ENCODE measurements at places on chromosomes 5 and 9. TPM values are rescaled to one million over a fixed set of nuclear protein-coding genes. Genes with fewer than 3 reads are reported as not detected.

DNA sequence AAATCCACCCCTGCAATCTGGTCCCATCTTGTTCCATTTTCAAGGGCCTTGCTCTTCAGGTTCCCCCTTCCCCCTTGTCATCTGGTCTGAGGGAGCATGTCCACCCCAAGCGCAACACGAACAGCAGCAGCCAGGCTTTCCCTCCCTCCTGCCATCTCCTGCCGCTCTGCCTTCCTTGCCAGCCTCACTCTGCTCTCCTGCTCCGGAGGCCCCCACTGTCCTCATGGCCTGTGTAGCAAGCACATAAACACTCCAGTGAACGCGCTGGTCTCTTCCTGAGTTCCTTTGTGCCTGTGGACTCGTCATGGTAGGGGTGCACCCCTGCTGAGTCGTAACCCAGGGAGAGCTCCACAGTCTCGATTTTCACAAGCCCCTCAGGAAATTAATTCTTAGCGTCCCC is 29.9 kb downstream of the TENT4A start:
- DNase-seq = no peak

- DNase-seq = no peak
Measured at GRCh38 chr9:83651558-83651957, 28.6 kb downstream of the IDNK start.

Gene ZFP37
- total RNA-seq = 1.3 TPM

DNA sequence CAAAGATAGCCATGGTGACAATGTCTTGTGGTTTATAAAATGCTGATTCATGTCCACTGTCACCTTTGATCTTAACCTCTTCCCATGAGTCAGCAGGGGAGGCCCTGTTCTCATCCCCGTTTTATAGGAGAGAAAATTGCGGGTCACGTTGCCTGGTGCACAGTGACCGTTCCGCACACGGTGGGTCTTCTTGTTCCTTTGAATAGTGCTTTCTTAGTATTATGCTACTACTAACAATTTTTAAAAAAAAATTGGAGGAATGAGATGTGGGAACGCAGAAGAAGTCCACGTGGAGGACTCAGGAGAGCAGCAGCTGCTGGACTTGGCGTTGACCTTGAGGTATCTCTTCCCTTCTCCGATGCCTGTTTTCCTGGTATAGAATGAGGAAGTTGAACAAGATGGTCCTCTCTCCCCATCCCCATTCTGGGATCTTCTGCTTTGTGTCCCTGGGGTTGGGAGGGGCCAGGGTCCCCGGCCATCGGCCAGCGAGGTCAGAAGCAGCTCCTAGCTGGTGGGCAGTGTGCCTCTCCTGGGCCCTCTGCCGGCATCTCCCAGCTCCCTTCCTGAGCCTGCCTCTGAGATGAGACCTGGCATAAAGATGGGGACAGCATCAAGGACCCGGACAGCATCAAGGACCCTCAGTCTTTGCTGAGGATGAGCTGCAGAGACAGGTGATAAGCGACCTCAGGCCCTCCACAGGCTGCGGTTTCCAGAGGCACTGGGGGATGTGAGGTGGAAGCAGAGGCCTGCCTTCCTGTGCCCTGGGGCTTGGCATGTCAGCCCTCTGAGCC is 143.9 kb downstream of the C9orf50 start:
- DNase-seq = no peak

Gene KIF12
- total RNA-seq = 52.3 TPM

GRCh38 chr5:105554568-105555169 is 1992.1 kb upstream of the NUDT12 start:
- DNase-seq = no peak

Gene PRR7
- 25.2 TPM for total RNA-seq

- no peak for DNase-seq
Measured at GRCh38 chr5:171537070-171537849, 117.8 kb downstream of the FGF18 start.

DNA sequence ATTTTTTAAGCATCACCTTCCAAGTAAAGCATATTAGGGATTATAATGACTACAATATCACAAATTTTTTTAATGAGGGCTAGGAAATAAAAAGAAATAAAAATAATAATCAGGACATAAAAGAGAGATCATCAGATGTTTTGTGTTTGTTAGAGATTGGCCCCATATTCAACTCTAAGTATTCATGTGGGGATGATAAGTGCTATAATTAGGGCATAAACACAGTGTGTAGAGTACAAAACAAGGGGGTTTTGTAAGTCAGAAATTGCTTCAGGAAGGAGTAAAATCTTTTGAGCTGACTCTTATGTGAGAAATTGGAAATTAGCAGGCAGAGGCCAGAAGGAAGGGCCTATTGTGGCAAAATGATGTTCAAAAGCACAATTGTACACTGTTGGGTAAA is 127.3 kb downstream of the STARD4 start:
- no peak for DNase-seq

Gene MYO10
- 101 TPM for total RNA-seq

GRCh38 chr5:17180864-17181723 is 36.3 kb upstream of the BASP1 start:
- no peak for DNase-seq

Gene PIK3R1
- total RNA-seq = 74.8 TPM

Gene LCN9
- total RNA-seq = not detected

DNA sequence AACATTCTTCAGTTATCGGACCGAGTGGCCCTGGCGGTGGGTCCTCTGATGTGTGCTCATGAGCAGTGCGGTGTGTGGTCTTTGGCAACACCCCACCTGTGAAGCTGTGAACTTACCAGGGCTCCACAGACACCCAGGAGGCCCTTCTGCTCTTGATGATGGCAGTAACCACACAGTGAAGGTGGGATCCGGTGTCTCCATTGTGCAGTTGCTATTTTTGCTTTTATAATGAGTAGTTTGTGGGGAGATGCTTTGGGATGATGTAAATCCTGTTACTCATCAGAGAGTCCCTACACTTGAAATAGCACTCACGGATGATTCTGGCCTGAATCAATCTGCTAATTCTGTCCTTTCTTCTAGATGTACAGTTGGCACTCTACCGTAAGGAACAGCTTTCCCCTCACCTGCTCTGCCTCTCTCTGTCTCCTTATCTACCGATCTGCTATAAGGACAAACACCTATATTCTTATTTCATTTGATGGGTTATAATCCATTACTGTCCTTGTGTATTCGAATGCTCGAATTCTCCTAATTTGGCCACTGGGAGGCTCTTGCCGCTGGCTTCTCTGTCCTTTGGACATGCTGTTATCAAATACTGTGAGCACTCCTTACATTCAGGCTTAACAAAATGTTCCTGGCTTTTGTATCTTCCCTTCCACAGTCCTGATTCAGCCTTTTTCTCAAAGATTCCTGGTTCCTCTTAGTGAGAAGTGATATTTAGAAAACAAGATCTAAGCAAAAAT is 20.2 kb downstream of the ATPSCKMT start:
- DNase-seq = no peak

Gene MZB1
- total RNA-seq = 0.24 TPM

Gene PTGES
- total RNA-seq = 6.3 TPM

Gene ALDH1A1
- 17.7 TPM for total RNA-seq

Gene NR2F1
- 25.1 TPM for total RNA-seq

- DNase-seq = no peak
Measured at GRCh38 chr5:36537724-36538123, 68.7 kb upstream of the SLC1A3 start.

- no peak for DNase-seq
Measured at GRCh38 chr5:32003981-32004380, 170.1 kb downstream of the GOLPH3 start.

DNA sequence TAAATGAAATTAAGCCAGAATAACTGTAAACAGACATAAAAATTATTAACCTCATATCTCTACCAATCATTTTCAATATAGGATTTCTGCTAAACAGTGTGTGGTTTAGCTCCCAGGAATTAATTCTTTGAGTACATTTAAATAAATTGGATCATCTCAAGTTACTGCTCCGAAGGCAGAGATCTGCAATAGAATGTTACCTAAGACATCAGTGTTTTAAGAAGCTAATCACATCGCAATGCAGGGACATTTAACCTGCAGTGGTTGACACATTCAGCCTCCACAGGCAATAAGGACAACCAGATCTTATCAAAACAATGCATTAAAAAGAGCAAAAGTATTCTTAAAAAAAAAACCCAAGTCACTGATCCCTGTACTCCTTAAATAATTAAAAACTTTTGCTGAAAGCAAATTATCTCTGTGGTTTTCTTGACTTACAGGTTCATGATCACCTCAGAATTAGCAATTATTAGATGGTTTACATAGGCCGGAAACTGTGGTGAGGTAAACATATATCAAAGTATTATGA is 45.7 kb downstream of the PRDM6 start:
- DNase-seq = no peak

DNA sequence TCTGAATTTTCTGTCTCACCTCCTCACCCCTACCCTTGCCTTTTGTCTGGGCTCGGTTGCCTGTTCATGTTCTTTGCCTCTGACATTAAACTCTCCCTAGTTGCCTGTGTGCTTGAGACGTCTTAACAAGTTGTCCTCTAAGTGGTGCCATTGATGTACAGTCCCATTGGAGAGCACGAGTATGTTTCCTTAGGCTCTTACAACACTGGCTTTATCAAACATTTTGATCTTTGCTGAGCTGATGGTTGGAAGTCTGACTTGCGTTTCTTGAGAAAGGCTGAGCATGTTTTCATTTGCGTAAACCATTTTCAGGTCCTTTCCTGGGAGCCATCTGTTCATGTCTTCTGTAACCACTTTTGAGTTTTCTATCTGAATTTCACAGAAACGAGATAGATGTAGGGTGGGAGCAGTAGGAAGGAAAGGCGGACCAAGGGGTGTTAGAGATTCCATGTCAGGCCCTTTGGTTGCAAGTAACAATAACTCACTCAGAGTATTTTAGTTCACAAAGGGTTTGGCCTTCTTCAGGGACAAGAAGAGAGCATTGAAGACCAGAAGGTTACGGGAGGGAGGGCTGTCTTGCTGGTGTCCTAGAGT is 35.4 kb downstream of the OTULIN start:
- no peak for DNase-seq

DNA sequence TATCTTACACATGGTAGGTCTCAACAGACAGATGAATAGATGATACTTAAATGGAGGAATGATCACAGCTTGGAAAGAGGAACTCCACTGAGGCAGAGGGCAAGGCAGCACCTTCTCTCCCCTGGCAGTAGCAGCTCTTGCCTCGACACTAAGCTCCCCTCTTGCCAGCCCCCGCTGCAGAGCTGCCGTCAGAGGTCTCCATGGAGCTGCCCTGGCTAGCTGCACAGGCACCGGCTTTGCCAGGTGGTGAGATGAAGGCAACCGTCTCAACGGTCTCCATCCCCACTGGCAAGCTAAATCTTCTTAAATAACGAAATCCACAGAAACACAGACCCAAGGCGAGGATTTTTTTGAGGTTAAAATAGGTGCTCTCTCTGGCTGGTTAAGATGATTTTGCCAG is 81.2 kb downstream of the CRB2 start:
- DNase-seq = no peak

Gene KCNV2
- total RNA-seq = not detected

DNA sequence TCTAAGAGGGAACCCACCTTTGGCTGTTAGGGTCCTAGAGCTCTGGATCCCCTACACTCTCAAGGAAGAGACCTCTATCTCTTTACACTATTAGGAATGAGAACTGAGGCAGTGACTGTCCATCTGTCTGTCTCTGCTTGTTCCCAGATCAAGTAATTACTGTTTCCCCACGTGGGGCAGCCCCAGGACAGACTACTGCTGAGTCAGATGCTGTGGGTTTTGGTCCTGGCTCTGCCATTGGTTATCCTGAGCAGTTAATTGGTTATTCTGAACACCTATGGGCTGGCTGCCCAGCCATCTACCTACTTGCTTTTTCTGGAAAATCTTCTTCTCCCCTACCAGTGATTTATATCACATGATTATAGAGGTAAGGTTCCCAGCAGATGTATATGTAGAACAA is 33.3 kb downstream of the FBXO10 start:
- DNase-seq = no peak

DNA sequence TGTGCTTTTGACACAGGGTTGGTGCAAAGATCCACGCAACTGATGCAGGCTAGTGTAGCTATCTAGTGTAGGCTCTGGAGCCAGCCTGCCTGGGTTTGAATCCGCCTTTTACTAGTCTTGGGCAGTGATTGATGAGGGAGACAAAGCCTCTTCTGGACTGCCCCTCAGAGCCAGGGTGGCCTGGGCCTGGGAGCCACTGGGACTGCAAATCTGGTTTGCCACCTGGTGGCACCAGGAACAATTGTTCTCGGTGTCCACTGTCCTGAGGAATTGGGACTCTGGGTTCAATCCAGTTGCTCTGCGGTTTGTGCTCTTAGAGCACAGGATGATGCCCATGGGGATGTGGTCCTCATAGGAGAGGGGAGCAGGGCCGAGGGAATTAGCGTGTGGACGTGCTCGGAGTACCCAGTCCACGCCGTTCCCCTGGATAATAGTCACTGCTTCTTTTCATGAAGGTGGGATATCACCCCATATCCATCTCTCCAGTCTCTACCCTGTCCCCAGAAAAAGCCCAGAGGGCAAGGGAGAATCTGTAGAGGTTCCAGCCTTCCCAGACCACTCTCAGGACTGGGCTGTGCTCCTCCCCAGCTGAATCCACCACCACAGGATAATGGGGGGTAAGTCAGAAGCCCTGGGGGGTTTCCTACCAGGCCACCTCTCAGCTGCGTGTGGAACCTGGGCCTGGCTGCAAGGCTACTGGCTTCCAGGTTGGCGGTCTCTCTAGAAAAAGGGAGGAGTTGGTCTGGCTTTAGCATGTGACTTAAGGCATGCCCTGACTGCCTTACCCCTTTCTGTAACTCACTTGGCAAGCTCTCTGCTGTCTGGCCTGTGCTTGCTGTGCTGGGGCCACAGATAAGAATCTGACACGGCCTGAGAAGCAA is 1.9 kb downstream of the B4GALT7 start:
- peak; percentile 41 for DNase-seq

DNA sequence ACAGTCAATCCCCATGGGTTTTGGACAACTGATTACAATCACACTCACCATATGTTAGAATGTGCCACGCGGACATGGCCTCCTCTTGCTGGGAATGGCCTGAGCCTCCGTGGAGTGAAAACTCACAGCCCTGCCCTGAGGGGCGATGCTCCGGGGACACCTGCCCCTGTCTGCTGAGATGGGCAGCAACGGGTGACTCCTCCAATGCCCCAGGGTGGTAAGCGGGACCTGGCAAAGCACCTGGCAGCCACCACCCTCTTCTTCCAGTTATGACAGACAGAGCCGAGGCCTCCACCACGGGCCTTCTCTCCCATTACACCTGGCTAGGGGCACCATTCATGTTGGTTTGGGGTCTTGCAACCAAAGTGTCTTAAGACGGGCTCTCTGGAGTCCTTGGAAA is 94.9 kb upstream of the COL5A1 start:
- DNase-seq = no peak

DNA sequence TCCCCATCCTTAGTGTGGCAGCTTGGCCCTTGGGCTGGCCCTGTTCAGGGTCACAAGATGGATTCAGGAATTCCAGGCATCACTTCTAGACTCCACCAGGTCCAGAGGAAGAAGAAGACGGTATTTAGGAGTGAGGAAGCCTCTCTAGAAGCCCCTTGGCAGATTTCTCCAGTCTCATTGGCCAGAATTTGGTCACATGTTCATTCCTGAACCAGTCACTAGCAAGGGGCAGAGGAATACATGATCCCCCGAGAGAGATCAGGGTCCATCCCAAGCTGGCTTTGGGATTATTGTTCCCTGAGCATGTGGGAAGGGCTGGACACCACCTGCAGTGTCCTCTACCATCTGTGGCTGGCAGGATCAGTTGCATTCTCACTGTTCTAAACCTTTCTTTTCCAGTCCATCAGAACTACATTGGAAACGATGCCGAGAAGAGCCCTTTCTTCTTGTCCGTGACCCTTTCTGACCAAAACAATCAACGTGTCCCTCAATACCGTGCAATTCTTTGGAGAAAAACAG is 48.5 kb downstream of the GARNL3 start:
- DNase-seq = no peak
